CD4-positive, alpha-beta T cell treated with Interleukin-6 for 4 hours (primary cell): ENCODE measurements at places on chromosomes 1 and 21.

DNA sequence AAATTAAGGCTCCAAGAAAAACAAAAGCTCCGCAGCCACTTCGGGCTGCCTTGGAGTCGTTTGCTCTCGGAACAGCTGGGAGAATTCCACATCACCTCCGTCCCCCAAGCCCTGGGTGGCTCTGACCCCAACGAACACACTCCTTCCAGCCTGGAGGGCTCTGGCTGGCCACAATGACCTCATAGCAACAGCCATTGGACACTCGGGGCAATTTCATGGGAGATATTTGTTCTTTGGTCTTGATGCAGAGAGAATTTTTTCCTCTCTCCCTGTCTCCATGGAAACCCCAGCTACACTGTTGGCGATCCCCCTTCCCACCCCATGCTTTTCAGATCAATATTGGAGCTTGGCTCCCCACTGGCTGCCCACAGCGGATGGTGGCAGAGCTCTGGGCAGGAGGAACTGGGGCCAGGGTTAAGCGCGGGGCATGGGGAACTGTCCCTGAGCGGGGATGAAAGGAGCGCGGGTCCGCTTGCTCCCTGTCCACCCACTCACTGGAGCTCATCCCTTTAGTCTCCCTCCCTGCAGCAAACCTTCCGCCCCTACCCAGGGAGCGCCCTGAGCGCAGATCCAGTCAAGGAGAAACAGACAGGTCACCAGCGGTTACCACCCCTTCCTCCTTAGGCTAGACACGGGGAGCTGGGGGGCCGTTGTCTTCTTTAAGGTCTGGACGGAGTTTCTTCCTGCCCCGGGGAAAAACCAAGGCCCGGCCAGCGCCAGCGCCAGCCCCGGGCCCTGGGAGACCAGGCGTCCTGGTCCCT is 1.2 kb downstream of the WNT4 start:
- no peak for DNase-seq

- no peak for DNase-seq
Measured at GRCh38 chr1:232383455-232384123, 246.3 kb downstream of the SIPA1L2 start.

DNA sequence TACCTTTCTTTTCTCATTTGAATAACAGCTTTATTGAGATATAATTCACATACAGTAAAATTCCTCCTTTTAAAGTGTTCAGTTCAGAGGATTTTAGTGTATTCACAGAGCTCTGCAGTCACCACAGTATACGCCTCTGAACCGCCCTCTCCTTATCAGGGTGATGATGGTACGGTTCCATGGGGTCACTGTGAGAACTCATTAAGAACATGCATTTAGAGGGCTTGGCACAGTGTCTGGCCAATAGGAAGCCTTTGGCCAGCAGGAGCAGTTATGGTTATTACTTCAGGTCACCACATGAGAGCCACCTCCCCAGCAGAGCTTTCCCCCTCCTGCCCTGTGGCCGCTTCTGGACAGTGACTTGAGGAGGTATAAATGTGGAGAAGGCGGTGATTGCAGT is 27.3 kb downstream of the KCNQ4 start:
- no peak for DNase-seq

DNA sequence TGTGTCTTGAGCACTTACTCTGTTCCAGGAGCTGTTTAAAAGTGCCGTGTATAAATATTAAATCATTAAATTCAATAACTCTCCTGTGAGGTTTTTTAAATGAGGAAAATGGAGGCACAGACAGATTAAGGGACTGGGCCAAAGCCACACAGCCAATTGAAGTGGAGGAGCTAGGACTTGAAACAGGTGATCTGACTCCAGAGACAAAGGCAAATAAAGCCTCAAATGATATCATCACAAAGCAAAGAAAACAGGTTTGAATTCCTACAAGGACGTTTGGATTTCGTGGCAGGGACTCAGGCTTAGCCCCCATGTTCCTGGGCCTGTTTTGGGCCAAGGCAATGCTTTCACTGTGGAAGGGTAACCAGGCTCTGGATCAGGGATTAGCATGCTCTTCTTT is 45.2 kb upstream of the DMBX1 start:
- DNase-seq = no peak

- no peak for DNase-seq
Measured at GRCh38 chr21:32867597-32867996, 96.0 kb upstream of the PAXBP1 start.

DNA sequence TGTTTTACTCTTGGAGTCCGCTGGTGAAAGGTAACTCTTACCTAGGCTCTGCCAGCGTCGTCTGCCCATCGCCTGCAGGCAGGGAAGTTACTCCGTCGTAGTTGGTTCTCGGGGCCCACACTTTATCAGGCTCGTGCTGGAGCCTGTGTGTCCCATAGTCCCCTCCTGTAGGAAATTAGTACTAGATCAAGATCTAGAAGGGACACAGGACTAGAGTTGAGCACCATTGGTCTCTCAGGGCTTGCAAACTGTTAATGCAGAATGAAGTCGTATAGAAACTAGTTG is 940 bp downstream of the SRRM1 start:
- no peak for DNase-seq

DNA sequence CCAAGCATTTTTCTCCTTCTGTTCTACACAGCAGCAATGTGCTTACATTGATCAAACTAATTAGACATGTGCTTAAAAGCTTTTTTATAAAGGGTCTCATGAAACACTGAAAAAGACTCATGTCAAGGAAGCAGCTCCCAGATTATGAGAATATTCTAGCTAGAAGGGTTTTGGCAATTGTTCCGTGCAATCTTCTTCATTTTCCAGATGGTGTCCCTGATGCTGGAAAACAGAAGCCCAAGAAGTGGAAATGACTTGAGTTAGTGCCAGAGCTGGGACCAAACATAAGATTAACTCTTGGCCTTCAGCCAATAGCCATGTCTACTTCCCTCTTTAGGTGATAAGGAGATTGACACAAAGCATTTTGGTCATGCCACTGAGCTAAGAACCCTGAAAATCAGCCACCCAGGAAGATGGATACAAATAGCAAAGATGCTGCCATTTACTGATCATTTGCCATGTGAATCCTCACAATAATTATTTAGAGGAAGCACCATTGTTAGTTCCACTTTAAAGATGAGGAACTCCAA is 110.8 kb downstream of the MATN1 start:
- DNase-seq = no peak

- DNase-seq = no peak
Measured at GRCh38 chr1:87113313-87113712, 198.9 kb downstream of the HS2ST1 start.

- DNase-seq = no peak
Measured at GRCh38 chr1:155650231-155650757, 38.3 kb downstream of the YY1AP1 start.

DNA sequence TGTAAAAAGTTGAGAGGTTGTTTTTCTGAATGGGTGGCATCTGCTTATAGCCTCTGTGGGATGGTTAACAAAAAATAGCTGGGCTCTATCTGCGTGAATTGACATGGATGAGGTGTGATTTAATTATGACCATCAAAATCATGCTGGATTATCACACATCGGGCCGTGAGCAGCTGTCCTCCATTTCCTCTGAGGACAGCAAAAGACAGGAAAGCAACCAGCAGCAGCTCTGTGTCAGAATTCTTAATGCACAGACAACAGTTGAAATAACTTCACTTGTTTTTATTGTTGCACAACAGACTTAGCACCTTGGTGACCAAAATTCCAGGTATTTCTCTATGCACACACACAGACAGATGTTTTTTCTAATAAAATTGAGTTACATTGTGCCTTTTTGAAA is 54.5 kb upstream of the LAPTM5 start:
- DNase-seq = no peak

- DNase-seq = no peak
Measured at GRCh38 chr1:227891955-227892488, 55.7 kb downstream of the WNT9A start.

- no peak for DNase-seq
Measured at GRCh38 chr1:88296227-88296626, 387.8 kb upstream of the PKN2 start.

GRCh38 chr1:202210385-202210784 is 16.8 kb downstream of the LGR6 start:
- no peak for DNase-seq

GRCh38 chr1:43541721-43542401 is 11.2 kb downstream of the PTPRF start:
- DNase-seq = no peak

DNA sequence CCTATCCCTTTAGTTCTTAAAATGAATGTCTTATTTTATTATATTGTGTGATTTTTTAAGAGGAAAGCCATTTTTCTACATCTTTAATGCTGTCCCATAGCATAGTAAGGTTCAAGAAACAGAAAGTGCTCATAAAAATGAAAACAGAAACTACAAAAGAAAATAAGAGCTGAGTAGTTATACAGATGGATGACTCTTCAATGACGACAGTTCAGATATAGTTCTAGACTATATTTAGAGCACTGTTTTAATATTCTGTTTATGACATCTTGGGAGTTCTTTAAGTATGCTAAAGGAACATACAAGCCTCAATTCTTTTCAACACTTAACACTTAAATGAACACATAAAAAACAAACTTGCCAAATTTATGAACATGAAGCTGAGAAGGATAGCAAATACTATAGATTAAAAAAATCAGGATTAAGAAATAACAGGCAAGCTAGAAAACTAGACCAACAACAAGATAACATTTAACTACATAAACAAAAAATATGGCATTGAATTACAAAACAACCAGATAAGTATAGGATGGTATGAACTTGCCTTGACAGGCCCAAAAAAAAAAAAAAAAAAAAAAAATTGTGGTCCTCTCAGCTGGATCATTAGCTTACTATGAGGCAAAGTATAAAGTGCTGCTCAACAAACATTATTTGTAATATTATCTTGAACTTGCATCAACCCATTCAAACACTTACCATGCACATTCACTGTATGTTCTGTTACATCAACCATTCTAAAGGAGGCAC is 87.9 kb downstream of the ZZZ3 start:
- DNase-seq = no peak
